ENCODE measurements at places on chromosomes 7 and 10. TPM values are rescaled to one million over a fixed set of nuclear protein-coding genes. Genes with fewer than 3 reads are reported as not detected.

DNA sequence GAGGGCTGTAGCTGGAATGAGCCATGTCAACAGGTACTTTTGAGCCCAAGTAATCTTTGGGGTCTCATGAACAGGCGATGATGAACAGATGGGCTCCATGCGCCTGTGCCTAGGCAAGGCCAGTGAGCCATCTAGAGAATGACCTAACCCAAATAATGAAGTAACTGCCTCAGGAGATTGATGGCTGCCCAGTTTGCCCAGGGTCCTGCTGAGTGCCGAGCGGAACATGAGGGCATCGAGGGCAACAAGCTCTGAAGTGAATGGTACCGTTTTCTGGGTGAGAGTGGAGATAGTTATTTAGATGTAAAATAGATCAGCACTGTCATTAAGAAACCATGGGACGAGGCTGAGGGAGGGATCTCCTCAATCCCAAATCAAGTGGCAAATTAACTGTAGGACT lies 77.9 kb downstream of the EZH2 start:
- no peak for DNase-seq

GRCh38 chr10:132257271-132257670 lies 50.5 kb downstream of the STK32C start:
- DNase-seq, result peak; percentile 6

DNA sequence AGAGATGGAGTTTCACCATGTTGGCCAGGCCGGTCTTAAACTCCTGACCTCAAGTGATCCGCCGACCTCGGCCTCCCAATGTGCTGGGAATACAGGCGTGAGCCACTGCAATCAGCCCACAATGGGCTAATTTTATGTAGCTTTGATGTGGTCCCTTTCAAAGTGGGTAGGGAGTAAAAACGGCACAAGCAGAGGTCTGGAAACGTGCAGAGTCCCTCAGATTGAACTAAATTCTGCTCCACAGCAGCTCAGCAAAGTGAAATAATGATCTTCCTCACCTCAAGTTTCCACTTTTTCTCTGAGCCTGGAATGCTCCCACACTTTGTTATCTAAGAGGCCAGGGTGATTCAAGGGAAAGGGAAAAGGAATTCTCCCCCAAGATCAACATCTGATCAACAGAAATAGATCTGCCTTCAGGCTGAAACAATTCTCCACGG lies 6.1 kb downstream of the CCDC3 start:
- no peak for DNase-seq

DNA sequence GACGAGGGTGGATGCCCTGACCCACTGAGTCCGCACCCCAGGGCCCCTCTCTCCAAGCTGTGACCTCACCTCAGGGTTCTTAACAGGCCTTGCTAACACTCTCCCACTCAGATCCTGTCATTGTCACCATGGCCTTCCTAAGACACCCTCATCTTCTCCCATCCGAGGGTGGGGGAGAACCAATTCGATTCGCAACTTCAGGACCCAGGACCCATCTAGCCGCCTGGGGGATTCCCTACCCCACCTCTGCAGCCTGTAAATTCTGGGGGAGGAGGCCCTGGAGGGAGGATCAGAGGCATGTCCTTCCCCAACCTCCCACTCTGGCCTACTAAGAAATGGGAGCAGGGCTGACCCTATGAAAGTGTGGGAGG lies 17.4 kb downstream of the TRIM8 start:
- no peak for DNase-seq

GRCh38 chr7:87148332-87148955 lies 3.8 kb upstream of the DMTF1 start:
- DNase-seq, result peak; percentile 35

GRCh38 chr7:5567790-5568189 lies 144.2 kb upstream of the TNRC18 start:
- no peak for DNase-seq

CHST3 gene
- 49.3 TPM for total RNA-seq

AOAH gene
- total RNA-seq, result 4.8 TPM

TCERG1L gene
- not detected for total RNA-seq

PRKCQ gene
- 9.8 TPM for total RNA-seq

KCP gene
- 5.1 TPM for total RNA-seq

ZNF786 gene
- total RNA-seq, result 11.6 TPM
